Suprapubic skin (tissue), 4 donors: ENCODE measurements at places on chromosomes 16 and 17. TPM values are rescaled to one million over a fixed set of nuclear protein-coding genes. Genes with fewer than 3 reads are reported as not detected.

Gene SLC43A2
- 4.8 TPM for total RNA-seq

Gene ABAT
- total RNA-seq, result 5.4 TPM

Gene CBX4
- 42.7 TPM for total RNA-seq

Gene KCNH4
- not detected for total RNA-seq

Gene KRTAP17-1
- total RNA-seq, result 24.2 TPM

Gene VPS9D1
- 13.5 TPM for total RNA-seq

Gene SLC52A1
- total RNA-seq, result 2.2 TPM

Gene CCDC154
- 0.39 TPM for total RNA-seq

Gene CHD9NB
- 20.0 TPM for total RNA-seq

Gene CCDC182
- not detected for total RNA-seq

DNA sequence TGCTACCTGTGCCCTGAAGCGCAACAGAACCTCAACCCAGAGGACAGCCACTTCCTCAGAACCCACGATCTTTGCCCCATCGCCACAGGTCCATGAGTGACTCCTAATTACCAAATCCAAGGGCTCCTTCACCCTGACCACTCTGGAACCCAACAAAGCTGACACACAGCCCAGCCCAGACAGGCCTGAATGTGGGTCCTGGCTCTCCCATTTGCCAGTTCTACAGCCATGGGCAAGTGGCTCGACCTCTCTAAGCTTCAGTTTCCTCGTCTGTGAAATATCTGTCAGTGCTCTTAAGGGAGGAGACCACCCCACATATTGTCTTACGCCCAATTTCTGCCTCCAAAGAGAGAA lies 18.0 kb upstream of the ENDOV start:
- no peak for DNase-seq

DNA sequence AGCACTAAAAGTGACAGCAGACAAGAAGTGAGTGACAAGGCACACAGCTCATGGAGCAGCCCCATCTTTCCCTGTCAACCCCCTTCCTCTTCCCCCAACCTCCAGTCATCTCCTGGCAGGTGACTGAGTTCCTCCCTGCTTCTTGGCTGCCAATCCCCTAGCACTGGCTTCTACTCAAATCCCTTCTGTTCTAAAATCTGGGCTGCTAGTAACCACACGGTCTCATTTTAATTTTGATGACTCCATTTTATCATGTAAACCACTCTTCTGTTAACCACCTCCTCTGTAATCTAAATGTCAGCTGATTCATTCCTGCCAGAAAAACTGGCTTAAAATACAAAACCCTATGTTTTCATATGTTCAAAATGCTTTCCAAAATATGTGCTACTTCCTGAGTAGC lies 419.8 kb upstream of the MON1B start:
- DNase-seq, result no peak

DNA sequence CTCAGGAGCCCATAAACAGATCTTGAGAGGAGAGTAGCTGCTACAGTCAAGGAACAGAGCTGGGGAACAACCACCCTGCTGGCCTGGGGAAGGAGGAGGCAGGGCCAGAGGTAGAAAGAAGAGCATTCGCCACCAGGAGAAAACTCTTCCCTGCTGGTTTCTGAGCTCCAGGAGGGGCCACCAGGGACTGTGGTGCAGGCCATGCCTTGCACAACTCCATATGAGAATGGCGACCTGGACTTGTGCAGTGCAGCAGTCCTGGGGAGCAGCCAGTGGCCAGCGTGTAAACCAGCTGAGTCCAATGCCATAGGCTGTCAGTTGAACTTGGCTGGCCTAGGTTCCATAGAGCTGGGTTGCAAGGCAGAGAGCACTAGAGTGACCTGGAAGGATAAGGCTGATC lies 11.6 kb downstream of the SLC13A2 start:
- DNase-seq, result no peak

DNA sequence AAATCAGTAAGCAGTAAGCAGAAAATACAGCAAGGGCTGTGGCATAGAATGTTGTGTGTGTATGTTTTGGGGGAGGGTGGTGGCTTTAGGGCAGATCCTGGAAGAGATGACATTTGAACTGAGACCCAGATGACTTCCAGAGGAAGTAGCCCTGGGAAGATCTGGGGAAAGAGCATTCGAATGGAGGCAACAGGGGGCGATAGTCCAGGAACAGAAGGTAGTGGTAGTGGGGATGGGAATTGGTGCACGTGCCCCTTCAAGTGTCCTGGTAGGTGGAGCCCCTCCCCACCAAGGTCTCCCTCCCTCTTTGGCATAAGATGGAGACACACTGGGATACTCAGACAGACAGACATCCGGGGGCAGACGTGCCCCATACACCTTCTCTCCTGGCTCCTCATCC lies 14.1 kb downstream of the ARHGEF15 start:
- no peak for DNase-seq

- no peak for DNase-seq
These were observed 57.8 kb downstream of the USP43 start for GRCh38 chr17:9702914-9703780.

GRCh38 chr17:70636517-70637133 lies 467.3 kb downstream of the KCNJ2 start:
- no peak for DNase-seq

GRCh38 chr16:83955218-83956130 lies 2.4 kb downstream of the OSGIN1 start:
- DNase-seq, result no peak

GRCh38 chr16:86978445-86979030 lies 338.7 kb downstream of the C16orf95 start:
- no peak for DNase-seq

GRCh38 chr17:6101706-6102105 lies 31.5 kb downstream of the WSCD1 start:
- DNase-seq, result peak; percentile 5

DNA sequence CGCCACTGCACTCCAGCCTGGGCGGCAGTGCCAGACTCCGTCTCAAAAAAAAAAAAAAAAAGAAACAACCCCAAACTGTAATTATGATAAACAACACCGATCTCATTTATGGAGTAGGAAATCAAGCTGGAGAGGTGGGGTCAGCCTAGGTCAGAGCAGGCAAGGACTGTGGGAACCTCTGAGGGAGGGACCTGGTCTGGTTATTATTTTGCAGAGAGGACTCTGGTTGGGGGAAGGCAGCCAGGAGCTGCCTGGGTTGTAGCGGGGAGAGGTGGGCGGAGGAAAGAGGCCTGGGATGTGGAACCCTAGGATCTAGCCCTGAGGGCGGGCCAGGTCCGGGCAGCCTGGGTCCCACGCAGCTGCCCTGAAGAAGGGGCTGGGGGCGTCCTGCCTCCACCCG lies 10.9 kb upstream of the HS3ST6 start:
- no peak for DNase-seq

- no peak for DNase-seq
These were observed 47.1 kb downstream of the CMIP start for GRCh38 chr16:81491541-81492188.

DNA sequence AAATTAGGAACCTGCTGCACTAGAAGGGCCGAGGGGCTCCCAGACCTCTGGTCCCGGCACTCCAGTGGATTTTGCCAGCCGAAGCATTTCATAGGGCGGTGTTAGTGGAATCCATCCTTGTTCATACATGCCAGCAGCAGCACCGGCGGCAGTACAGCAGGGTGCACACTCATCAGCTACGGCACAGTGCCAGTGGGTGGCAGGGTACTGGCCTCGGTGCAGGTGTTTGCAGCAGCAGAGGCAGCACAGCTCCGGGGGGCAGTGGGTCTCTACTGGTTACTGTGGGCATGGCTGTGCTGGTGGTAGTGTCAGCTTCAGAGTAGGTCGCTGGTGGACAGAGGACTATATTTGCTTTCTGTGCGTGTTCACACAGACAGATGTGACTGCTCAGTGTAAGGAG lies 985.7 kb downstream of the CDH8 start:
- no peak for DNase-seq

GRCh38 chr16:1063728-1064127 lies 8.8 kb upstream of the SSTR5 start:
- no peak for DNase-seq

GRCh38 chr17:81057079-81057730 lies 22.3 kb downstream of the BAIAP2 start:
- DNase-seq, result peak; percentile 89

DNA sequence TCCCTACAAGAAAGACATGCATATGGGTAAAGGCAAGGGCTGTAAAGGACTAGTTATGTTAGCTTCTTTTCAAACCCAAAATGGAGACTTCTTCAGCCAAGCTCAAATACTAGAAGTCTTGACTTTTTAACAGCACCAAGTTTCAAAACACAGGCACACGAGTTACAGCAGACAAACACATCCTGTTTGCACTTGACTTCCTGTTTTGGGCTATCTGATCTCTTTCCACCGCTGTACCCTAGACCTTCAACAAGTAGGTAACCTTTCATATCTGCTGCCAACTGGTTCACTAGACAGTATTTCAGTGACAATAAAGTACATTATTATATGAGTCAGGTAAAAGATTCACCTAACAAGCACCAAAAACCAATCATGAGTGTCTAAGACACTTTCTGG lies 12.3 kb downstream of the RFFL start:
- DNase-seq, result no peak

DNA sequence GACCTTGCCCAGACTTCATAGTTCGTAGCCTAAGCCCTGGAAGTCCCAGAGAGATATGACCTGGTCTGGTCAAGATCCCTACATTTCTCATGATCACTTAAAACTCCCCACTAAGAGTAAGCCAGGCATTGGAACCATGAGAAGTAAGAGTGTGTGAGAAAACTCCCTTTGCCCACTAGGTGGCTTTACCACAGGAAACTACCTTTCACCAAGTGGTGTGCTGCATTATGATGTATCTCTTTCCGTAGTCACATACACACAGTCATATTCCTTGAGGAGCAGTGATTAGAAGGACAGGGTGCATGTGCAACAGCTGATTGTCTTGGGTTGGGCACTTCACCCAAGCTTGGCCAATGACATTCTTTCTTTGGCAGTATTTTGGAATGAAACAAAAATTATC lies 639.3 kb downstream of the KCNJ2 start:
- DNase-seq, result no peak

GRCh38 chr16:86519649-86520316 lies 9.5 kb downstream of the FOXF1 start:
- DNase-seq, result no peak

- no peak for DNase-seq
These were observed 48.8 kb downstream of the DNAH3 start for GRCh38 chr16:21101631-21102420.

- no peak for DNase-seq
These were observed 39.0 kb downstream of the ZNF423 start for GRCh38 chr16:49816875-49817274.

GRCh38 chr16:88780142-88781062 lies 4.6 kb downstream of the PIEZO1 start:
- DNase-seq, result no peak

GRCh38 chr16:17476414-17477259 lies 5.9 kb upstream of the XYLT1 start:
- no peak for DNase-seq

GRCh38 chr17:64060331-64060730 lies 39.9 kb upstream of the ICAM2 start:
- DNase-seq, result no peak

- DNase-seq, result no peak
These were observed 1.4 kb upstream of the ST6GALNAC1 start for GRCh38 chr17:76644995-76645394.

DNA sequence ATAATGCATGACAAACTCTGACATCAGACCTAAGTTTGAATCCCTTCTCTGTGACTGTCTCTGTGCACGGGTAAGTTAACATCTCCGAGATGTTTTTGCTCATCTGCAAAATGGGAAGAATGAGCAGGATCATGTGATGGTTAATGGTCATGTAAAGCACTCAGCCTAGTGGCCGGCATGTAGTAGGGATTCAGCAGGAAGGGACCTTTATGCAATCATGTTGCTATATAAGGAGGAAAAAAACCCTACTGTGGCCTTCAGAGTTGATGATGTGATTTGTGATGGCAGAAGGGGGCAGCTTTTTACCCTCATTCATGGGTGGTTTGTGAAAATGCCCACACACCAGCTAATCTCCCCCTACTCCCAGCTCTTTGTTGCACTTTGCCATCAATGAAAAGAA lies 24.1 kb downstream of the CLEC16A start:
- no peak for DNase-seq
